ENCODE measurements at places on chromosomes 16 and 17.

DNA sequence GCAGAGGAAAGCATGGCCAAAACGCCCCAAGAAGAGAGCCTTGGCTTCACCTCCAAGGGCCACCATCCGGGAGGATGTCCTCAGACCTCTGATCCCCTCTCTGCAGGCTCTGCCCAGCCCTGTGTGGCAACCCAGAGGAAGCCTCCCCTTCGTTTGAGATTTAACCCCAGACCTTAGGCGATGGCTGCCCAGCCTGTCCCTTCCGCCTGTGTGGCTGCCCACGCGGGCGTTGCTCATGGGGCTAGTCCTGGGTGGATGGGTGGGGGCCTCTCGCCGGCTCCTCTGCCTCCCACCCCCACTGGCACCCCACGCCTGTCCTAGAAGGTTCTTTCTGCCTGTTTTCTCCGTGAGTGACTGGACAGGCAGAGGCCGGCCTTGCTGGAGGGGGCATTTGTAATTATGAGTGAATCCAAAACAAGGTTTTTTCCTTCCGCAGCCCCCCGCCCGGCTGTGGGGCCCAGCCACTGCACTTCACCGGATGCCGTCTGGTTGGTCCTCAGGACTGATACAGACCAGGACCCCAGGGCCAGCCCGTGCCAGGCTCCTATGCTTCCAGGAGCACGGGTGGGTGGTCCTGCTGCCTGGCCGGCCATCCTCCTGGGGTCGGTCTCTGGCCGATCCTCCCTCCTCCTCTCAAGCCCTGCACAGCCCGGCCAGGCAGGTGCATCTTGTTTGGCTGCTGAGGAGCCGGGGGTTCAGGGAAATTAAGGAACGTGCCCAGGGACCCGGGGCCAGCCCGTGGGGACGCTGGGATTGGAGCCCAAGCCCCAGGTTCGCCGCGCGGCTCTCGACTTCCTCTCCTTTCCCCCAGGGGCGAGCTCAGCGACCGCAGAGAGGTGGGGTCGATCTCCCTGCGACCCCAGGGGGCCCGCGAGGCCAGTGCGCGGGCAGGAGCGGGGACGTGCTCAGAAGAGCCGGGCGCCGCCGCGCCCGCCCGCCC, at the start of gene TMEM235:
Gene TMEM235 (plus strand): TSS at position 636 of the 940 bp plus-strand sequence. CDS start 393 bp downstream, outside the sequence.
- DNase-seq, result no peak

DNA sequence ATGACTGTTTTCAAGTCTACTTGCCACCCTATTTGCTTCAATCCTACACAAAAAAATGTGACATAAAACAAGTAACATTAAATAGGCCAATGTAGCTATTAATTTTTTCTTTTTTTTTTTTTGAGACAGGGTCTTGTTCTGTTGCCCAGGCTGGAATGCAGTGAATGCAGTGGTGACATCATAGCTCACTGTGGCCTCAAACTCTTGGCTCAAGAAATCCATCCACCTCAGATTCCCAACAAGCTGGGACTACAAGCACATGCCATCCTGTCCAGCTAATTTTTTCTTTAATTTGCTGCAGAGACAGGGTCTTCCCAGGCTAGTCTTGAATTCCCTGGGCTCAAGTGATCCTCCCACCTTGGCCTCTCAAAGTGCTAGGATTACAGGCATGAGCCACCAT, 29.4 kb downstream of the ANKFY1 start:
- DNase-seq, result no peak

DNA sequence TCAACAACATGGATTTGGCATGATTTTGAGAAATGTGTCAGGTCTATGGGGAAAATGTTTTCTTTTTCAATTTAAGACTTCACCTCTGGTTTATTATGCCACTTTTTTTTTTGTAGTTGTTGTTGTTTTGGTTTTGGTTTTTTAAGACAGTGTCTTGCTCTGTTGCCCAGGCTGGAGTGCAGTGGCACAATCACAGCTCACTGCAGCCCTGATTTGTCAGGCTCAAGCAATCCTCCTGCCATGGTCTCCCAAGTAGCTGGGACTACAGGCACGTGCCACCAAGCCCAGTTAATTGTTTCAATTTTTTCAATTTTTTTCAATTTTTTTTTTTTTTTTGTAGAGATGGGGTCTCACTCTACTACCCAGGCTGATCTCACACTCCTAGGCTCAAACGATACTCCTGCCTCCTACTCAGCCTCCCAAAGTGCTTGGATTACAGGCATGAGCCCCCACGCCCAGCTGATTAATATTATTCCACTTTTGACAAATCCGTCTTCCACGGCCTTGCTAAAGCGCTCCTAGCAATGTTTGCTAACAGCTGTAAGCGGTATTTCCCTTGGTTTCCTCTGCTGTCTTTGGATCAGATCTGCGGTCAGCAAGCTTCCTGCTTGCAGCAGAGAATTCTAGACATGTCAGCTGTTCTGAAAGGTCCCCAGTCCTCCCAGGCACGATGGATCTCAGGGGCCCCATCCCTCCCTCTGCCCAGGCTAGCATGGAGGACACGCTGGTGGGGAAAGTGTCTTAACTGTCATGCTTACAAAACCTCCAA, 7.0 kb upstream of the MILR1 start:
- DNase-seq, result no peak

DNA sequence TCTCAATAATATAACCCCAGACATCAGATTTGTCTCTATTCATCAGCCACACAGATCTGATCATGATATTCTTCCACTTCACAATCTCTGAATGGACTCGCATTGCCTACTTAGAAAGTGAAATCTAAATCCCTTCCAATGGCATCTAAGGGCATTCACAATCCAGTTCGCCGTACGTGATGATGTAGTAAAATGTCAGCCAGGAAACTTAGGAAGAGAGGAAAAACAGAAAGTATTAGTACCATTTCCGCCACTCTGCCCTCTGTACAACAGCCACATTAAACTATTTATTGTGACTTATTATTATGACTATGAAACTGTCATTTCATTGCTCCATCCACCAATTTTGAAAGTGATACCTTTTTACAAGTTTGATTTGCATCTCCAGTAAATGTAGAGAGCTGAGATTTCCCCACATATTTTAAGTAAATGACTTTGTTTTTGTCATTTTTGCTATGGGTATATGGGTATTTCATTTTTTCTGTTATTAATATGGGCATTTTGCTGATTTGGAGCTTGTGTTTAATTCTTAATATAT, 69.4 kb upstream of the SMIM36 start:
- no peak for DNase-seq

DNA sequence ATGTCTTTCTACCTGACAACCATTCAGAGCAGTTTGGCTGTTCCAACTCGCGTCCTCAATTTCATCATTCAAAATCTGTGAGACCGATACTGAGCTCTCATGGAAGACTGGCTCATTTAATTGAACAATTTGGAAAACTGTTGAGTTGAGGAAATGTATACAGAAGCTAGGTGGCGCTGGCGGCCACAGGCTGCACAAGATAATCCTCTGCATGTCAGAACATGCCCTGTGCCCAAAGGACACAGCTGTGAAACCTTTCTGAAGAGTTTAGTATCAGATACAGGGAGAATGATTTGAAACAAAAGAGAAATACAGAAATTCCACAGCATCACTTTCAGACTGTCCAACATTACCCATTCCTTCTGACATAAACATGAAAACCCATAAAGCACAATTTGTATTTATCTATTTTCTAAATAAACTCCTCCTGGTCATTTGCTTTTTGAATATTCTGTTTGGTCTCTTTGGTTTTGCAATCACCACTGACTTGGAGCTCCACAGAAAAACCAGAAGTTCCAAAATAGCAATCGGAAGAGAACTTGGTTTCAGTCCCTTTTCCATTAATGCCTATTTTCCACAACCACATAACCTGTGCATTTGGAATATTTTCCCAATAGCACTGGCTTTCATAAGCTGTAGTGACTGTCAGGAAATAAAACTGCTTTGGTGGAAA, 192.8 kb downstream of the MAP2K6 start:
- DNase-seq, result peak; percentile 89

- DNase-seq, result no peak
Observed at GRCh38 chr16:67406111-67406971, 9.9 kb downstream of the ZDHHC1 start.

- no peak for DNase-seq
Observed at GRCh38 chr17:49365667-49366066, 3.6 kb upstream of the ZNF652 start.

GRCh38 chr17:78151514-78152008, 5.4 kb downstream of the C17orf99 start:
- DNase-seq, result no peak

DNA sequence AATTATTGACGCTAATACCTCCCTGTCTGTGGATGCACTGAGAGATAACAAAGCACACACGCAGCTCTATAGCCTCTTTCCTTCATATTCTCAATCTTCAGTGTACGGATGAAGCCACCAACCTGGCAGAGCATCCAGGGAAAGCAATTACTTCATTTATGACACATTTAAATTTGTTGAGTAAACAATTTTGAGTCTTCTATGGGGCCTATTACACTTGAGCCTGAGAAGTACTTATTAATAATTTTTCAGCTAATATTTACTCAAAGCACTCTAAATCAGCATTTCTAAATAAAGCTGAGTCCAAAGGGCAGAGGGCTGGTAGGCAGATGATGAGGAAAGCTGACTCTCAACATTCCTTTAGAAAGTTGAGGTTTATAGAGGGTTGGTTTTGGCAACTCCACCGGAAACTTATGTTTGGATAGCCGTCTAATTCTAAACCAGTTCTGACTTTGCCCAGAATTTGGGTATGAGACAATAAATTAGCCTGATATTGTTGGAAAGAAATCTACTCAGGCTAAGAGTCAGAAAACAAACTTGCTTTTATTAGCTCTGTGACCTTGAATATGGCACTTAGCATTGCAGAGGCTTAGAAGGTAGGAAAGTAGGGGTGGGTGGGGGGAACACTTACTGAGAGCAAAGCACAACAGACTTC, 643.5 kb downstream of the CDH11 start:
- no peak for DNase-seq

- DNase-seq, result no peak
Observed at GRCh38 chr17:20085283-20085845, 76.2 kb downstream of the SPECC1 start.

DNA sequence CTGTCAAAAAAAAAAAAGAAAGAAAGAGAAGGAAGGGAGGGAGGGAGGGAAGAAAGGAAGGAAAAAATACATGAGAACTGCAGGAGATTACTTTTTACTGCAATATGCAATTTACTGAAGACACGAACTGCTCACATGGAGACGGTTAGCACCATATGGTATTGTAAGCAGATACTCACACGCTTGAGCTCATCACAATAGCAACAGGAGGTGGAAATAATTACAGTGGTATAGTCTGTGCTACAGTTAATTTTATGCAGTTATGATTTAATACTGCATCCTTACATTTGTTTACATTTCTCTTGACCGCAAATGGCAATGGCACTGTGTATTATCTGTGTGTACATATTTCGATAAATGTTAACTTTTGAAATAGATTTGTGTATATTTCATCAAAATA, 21.4 kb upstream of the SLC46A1 start:
- DNase-seq, result peak; percentile 5

DNA sequence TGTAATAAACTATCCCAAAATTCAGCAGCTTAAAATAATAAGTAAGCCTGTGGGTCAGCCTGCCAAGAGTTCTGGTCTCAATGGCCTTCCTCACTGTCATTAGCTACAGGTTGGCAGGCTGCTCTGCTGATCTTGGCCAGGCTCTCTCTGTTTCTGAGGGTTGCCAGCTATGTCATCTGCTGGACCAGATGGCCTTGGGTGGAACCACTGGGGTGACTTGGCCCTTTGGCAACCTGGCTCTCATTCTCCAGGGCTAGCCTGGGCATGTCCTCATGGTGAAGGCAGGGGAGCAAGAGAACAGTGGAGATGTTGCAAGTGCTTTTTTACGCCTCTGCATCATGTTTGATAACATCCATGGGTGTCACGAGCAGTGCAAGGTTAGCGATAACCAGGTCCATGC, 13.9 kb downstream of the ITGAM start:
- DNase-seq, result no peak

DNA sequence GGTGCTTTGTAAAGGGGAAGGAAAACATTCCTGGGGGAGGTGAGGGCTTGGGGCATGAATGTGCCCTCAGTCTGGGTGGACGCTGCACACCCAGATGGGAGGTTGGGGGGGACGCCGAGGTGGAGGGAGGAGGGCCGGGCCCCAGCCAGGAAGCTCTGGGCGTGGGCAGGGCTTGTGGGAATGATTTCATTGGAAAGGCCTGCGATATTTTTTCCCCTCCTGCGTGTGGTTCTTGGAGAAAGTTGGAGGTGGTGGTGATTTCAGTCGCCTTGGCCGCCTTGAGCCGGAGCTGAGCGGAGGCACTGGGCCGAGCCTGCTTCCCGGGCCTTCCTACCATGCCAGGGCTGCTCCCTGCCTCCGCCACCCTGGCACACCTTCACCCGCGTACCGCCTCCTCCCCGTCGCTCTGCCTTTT, 26.4 kb upstream of the CLEC18A start:
- no peak for DNase-seq

DNA sequence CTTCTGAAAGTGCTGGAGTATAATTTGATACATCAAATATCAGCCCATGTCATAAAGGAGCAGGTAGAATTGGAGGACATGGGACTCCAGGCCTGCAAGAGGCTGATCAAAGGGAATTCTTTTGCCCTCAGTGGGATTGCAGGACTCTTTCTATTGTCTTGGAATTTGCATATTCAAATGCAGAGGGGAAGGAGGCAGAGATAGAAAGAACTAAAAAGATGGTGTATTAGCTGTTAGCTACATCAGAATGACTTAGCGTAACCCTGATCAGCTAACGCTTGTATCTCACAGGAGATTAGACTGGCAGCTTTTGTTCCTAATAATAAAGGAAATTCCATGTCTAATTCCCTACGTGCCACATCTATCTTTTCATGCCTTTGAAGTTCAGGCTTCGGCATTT, 1014.7 kb upstream of the RBFOX1 start:
- no peak for DNase-seq

DNA sequence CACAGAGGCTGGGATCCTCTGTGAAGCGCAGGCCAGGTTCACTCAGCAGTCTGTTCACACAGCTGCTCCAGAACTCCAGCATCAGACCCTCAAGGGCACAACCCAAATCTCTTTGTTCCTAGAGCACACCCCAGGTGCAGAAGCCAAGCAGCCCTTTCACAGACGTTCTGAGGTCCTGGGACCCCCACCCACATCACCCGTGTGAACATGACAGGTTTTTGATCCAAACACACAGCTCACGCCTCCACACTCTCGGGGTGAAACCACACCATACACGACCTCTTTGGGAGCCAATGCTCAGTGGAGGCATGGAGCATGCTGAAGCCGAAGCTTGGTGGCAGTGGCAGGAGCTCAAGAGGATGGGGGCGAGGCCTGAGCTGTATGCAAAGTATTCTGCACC, 97.4 kb downstream of the ZNF778 start:
- no peak for DNase-seq

All from NCI-H774 (cell line).